ENCODE measurements at places on chromosomes 7 and 10.
A peak's percentile ranks its signal among the peaks of the same experiment; 100 is the strongest.

DNA sequence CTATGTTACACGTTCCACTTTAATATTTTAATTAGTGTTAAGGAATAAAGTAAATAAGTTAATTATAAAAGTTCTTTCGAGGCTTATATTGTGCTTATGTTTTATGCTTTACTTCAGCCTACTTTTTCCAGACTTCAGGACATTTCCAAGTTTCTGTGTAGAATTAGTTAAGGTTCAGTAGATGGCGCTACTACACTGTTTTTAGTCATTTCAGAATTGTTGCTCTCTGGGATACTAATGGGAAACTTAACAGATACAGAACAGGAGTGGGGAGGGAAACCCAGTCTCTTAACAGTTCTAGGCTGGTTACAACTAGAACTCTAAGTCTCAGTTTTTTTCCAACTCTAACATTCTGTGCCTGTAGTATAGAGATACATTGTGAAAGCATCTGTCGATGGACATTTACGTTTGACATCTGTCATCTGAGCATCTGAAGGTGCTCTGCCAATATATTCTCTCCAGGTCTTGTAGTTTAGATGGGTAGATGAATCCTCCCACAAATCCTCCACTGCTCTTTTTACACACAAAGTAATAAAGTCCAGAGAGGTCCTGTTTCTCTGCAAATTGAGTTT, 56.8 kb upstream of the FAM171A1 start:
- no peak for DNase-seq

DNA sequence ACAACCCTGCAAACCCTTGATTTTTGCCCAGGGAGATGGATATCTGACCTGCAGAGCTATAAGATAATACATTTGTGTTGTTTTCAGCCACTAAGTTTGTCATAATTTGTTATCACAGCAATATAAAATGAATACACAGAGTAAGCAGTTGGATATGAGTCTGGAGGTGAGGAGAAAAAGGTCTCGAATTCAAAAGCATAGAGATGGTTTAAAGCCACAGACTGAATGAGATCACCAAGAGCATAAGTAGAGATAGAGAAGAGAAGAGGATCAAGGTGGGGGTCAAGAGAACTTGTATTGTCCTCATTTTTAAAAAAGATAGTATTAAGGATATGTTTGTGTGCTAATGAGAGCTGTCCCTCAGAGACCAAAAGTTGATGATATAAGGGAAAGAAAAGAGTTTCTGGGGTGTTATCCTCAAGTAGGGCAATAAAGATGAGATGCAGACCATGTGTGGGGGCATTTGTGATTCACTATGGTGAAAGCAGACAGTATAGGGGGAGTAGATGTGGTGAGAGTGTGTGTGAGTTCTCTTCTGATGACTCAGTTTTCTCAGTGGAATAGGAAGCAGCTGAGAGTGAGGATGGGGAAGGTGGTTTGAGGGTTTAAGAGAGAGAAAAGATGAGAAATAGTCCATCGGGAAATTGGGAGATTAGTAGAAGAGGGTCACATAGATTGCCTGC, 25.8 kb upstream of the PCGF5 start:
- DNase-seq = no peak

- DNase-seq = no peak
These were observed 97.3 kb downstream of the GRB10 start for GRCh38 chr7:50685135-50686065.

DNA sequence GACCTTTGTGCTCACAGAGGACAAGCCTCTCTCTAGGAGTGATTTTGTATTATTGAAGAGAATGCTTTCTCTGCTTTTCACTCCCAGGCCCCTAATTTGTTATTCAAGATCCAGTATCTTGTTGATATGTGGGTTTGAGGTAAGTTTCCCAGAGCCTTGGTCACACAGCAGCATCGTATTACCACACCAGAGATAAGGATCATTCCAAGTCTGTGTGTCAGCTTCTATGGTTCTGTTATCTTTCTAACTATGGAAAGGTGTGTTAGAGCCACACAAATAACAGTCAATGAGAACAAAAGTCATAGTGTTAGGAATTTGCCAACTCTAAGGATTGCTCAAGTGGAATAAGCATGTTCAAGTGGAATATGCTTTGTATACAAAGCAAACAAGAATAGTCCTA, 1208.3 kb downstream of the GATA3 start:
- no peak for DNase-seq

DNA sequence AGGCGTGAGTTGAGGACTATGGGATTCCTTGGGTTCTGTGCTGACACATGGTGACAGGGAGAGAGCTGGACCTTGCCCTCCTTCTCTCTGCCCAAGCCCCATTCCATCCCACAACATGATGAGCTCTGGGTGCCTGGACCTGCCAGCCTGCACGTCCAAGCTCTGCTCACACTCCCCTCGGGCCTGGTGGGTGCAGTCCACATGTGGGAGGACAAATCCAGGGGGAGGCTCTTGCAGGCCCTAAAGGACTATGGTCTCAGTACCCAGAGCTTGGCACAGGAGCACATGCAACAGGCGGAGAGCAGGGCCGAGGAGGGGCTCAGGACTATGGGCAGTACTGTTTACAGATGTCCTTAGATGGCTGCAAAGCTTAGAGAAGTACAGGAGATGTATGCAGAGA, 91.4 kb downstream of the CLEC2L start:
- no peak for DNase-seq

- no peak for DNase-seq
These were observed 22.8 kb downstream of the HEPACAM2 start for GRCh38 chr7:93203496-93203895.

DNA sequence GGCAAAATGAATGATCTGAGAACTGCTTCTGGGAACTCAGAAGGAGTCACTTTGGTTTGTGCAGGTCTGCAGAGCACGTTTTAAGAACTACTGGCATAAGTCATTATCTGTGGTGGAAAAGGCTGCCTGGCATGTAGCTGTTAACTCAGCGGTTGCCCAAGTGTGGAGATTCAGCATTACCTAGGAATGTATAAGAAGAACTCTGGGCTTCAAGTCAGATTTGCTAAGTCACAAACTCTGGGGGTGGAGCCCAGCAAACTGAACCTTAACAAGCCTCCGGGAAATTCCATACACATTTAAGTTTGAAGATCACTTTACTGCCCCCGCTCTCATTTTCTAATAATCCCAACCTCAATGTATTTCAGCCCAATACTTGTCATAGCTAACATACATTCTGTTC, 31.1 kb downstream of the PLXDC2 start:
- DNase-seq = no peak

- no peak for DNase-seq
These were observed 36.3 kb upstream of the GOT1 start for GRCh38 chr10:99466632-99467223.

DNA sequence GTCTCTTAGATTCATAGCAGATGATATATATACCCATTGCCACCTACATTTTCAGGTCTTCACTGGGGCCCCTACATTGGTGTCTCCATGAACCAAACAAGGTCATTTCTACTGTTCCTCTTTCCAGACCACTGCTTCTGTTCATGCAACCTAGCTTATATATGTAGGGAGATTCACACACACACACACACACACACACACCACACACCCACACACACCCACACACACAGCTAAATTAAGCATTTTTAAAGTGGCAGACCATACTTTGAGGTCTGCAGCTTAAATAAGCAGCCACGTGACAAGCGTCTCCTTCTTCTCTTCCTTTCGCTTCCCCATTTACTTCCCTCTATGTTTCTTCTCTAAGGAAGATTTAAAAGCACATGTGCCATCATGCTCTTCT, 70.0 kb upstream of the CC2D2B start:
- DNase-seq = no peak

DNA sequence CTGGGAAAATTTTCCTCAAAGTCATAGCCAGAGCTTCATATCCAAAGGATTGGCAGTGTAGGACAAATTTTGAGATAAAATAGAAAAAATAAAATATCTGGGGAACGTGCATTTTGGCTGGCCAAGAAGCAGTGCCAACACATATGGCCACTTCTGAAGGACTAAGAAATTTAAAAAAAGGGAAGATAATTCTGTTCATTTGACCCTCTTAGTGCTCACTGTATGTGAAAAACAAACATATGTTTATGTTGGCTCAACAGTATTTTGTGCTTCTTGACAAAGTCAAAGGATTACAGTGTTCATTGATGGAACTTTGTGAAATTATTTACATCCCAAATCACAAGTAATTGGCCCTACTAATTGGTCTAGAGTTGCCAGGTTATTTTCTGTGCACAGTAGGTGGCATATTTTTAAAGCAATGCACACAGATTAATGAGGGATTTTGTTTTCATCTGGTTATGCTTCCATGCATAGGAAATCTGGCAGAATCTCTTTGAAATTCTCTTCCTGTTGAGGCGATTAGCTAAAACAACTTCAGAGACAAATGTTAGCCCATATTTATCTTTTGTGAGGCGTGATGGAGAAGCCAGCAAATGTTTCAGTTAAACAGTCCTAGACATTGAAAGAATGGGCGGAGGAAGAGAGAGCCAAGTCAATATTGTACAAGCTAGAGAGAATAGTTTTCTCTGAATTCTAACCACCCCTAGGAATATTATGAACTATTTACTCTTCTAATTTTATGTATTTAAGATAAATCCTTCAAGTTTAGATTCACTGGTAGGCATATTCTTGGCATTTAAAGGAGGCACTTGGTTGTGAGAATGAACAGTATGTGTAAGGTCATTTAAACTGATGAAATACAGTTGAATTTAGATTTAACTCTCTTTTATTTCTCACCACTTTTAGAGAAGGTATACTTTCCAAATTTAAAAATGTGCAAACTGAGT, 237.7 kb upstream of the MBL2 start:
- DNase-seq = no peak

DNA sequence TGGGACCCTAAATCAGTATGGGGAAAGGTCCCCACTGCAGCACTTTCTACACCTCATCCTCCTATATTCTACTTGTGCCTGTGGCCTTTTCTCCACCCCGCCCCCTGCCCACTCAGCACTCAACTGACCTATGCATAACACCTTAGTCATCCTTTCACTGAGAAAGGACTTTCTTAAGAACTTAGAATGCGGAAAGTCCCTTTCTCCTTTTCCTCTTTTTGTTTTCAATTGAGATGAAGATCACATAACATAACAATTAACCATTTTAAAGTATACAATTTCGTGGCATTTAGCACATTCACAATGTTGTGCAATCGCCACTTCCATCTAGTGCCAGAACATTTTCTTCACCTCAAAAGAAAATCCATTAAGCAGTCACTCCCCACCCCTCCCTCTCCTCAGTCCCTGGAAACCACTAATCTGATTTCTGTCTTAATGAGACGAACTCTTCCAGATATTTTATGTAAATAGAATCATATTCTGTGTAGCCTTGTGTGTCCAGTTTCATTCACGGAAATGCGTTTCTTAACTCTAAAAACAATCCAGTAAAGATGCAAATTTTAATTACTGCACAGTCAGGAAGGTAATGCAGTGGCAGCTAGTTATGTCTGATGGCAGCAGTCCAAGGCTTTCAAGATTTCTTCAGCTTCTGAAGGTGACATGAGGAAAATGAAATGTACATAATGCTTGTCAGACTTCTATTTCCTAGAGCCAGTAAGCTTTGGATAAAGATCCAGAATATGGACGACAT, 41.7 kb downstream of the FAS start:
- DNase-seq = peak; percentile 29

DNA sequence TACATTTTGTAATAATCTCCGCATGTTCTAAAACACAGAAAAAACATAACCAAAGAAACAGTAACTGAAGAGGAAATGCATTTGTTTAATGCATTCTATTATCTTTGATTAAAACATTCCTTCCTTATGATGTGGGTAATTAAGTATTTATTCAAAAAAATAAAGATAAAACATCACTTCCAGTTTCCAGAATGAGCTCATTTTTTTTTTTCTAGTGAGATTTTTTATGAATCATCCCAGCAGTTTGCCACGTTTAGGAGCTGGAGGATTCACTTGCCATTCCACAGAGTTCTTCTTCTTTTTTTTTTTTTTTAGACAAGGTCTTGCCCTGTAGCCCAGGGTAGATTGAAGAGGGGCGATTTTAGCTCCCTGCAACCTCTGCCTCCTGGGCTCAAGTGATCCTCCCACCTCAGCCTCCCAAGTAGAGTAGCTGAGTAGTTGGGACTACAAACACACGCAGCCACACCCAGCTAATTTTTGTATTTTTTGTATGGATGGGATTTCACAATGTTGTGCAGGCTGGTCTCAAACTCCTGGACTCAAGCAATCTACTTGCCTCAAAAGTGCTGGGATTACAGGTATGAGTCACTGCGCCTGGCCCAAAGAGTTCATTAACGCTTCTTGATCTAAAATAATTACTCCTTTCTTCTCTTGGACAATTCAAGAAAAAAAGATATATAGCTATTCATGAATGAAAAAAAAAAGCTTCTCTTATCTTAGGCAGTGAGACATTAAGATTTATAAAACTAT, 177.3 kb downstream of the DKK1 start:
- DNase-seq = no peak

GRCh38 chr7:5557920-5558401, 134.3 kb upstream of the TNRC18 start:
- peak; percentile 74 for DNase-seq

DNA sequence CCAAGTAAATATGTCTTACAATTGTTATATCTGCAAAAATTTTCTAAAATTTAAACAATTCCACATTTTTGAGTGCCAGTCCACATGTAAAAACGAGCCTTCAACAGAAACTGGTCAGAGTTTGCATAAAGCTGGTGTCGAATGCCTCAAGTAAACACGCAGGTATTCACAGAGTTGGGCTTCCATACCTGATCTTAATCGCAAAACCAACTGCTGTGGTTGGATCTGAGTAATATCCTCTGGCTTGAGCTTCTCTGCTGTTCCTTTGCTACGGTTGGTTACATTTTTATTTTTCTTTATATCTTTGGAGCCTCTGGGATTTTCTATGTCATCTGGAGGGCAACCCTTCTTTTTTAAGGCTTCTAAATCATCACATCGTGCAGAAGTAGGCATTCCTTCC, 28.4 kb downstream of the ITGB1 start:
- no peak for DNase-seq

All from GM13977 (cell line).